ENCODE measurements at places on chromosomes 11 and 22. TPM values are rescaled to one million over a fixed set of nuclear protein-coding genes. Genes with fewer than 3 reads are reported as not detected.

The KCTD17 gene
- total RNA-seq: 33.2 TPM

The KCNE3 gene
- 37.7 TPM for total RNA-seq

The HEPHL1 gene
- not detected for total RNA-seq

The CBLIF gene
- total RNA-seq: not detected

The APOC3 gene
- total RNA-seq: not detected

The MMP11 gene
- 4.6 TPM for total RNA-seq

The ART1 gene
- not detected for total RNA-seq
